ENCODE measurements at places on chromosomes 5 and 9.

GRCh38 chr5:32507738-32508434, 63.3 kb upstream of the ZFR start:
- DNase-seq = peak; percentile 100

GRCh38 chr5:172943906-172944305, 15.3 kb upstream of the RPL26L1 start:
- no peak for DNase-seq

- no peak for DNase-seq
Observed at GRCh38 chr9:110021891-110022290, 186.1 kb downstream of the C9orf152 start.

DNA sequence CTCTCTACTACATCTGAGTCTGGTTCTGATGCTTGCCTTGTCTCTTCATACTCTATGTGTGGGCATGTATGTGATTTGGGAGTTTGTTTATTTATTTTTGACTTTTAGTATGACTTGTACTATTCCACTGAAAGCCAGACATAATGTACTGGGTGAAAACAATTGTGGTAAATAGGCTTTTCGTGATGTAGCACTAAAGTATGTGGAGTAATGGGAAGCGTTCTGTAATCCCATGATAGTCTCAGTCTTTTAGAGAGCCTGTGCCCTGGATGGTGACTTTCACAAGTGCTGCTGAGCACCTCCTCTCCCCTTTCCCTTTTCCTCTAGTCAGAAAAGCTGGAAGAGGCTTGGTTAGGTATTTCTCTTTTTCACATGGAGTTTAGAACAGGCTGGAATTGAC, 85.8 kb upstream of the S1PR3 start:
- DNase-seq = no peak

DNA sequence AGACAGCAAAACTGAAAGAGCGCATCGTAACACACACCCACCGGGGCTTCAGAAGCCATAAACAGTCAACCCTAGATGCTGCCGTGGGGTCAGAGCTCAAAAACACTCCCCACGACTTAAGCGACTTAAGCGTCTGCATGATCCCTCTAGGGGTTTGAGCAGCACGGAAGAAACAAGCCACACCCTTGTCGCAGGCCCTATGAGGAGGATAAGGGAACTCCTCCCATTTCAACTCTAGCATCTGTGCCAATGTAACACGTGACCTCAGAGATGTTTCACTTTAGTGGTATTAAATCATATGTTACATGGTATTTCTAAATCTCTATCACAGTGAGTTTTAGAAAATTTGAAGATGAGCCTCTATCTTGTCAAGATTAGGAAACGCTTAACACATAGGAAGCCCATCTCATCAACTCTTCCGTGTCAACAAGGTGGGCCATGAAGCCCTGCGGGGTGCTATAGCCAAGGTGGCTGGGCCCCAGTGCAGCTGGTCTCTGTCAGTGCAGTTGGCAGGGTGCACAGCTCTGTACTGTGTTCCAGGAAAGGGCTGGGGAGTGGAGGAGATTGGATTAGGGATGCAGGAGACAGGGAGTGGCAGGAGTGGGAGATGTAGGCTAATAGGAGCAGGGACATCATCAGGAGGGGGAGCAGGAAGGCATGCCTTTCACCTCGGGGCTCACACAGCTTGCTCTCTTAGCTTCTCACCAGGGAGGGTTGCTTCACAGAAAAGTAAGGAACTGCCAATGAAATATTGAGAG, 33.1 kb downstream of the ZCCHC9 start:
- no peak for DNase-seq

GRCh38 chr5:100790170-100790665, 112.9 kb downstream of the ST8SIA4 start:
- no peak for DNase-seq

DNA sequence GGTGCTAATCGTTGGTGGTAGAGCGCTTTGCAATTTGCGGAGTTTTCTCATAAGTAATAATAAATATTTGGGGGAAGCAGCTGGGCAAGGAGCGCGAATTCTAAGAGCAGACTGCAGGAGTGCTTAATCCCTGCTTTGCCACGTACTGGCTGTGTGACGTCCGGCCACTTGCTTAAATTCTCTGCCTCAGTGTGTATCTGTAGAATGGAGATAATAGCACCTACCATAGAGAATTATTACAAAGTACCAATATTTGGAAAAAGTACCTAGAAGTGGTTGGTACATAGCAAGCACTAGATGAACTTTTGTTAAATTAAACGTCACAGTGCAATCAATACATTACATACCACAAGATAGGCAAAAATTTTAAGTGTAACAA, 598 bp upstream of the TMED7 start:
- peak; percentile 64 for DNase-seq

DNA sequence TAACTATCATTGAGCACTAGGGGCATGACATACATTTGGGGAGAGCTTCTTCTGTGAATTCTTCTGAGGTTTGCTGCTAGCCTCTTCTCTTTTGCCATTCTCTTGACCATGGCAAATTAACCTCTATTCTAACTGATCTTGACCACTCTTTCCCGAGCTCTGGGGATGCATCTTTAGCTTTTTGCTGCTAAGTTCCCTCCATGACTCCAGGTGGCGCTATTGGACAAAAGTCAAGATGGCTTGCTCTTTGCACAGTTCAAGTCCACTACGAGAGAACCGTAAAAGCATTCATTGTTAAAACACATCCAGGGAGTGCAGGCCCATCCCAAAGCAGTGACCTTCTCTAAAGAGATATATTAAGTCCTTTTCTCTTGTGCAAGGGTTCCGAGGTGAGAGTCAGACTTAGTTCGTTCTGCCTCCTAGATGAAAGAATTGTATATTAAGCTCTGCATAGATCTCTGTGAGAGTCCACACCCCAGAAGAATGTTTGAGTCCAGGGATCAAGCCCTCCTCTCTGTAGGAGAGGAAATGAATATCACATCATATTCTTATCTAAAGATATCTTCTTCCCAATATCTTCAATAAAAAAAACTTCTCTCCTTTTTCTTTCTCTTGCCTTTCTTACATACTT, 1152.9 kb upstream of the CDH6 start:
- peak; percentile 61 for DNase-seq

DNA sequence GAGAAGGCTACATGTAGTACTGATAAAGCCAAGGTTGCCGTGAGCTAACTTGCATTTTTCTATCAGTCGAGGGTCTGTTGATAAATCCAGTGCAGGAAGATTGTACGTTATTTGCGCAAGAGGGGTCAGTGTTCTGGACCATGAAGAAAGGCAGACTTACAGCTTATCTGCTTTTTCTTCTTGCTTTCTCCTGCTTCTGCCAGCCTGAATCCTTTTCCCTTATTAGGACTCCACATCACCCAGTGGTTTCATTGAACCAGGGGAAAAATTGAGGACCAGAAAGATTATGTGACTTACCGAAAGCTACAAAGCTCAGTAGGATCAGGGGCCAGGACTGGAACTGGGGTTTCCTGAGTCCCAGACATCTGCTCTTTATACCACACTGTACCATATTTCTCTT, 534.6 kb upstream of the BRINP1 start:
- no peak for DNase-seq
